ENCODE measurements at places on chromosomes 1 and 21.

- DNase-seq: no peak
Observed at GRCh38 chr21:35438643-35439404, 389.7 kb upstream of the RUNX1 start.

GRCh38 chr1:40153073-40153770, 8.0 kb upstream of the RLF start:
- no peak for DNase-seq

DNA sequence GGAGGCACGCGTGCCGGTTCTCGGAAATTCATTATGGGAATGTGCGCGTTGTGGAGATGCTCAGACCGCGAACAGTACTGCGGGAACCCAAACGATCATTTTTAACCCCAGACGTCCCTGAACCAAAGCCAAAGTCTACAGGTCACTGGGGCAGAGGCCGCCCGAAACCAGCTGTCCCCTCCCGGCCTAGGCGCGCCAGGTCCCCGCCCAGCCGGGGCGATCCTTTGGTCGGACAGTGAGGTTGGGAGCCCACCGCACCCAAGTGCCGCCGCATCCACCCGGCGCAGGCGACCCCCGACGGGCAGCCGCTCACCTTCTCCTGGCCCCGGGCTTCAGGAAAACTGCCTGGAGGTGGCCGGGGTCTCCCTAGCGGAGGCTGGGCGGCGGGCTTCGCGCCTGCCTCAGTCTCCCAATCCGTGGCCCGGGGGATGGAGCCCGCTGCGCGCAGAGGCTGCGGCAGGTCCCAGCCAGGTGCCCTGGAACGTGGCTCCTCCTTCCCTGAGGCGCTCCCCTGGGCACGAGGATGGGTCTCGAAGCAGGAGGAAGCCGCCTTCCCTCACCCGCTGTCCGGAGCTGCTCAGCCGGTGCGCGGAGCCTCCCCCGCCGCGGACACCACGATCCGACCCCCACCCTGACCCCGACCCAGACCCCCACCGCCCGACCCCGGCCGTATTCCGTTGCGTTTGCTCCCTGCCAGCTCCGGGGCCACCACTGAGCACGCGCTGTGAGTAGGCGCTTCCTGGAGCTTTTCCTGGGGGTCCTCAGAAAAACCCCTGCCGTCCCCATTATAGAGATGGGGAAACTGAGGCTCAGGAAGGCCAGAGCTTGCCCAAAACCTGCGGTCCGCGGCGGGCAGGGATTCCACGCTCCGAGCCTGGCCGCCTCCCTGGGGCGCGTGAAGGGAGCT, 8.1 kb upstream of the SLX9 start:
- DNase-seq: peak; percentile 71

- DNase-seq: no peak
Observed at GRCh38 chr1:23577056-23578004, 18.0 kb upstream of the ID3 start.

DNA sequence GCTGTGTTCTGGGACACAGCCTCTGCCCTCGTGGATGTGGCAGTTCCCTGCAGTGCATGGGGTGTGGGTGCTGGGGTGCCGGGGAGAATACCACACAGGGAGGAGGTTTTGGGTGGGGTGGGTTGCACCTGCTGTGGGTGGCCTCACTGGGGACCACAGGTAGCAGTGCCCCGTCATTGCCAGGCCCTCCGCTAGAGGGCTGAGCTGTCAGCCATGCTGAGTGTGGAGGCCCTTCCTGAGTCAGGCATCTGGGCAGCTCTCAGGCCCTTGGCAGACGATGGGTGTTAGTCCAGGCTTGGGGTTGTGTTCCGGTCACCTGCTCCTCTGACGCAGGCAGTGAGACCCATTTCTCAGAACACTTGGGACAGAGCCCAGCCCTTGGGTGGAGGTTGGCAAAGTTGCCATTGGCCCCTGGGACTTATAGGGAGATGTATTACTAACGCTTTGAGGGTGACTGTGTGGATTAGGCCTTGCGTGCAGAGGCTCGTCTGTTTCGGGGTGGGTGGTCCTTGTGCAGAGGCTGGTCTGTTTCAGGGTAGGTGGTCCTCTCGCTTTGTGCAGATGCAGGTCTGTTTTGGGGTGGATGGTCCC, 23.9 kb downstream of the PCNT start:
- no peak for DNase-seq

DNA sequence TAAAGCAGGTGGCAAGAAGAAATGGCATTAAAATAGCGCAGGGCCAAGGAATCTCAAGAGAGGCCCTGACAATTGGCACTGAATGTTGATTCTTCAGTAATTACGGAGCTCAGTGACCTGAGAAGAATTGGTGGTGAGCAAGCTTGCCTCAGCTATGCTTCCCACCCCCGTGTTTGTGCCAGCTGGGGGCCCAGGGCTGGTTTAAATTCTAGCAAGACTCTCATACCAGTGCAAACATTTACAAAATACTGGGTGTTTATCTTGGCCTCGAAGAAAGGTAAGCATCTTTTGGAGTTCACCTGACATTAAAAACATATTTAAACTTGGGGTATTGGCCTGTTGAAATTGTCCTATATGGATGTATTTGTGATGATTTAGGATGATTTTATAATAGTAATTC, 296.7 kb upstream of the USP25 start:
- no peak for DNase-seq

DNA sequence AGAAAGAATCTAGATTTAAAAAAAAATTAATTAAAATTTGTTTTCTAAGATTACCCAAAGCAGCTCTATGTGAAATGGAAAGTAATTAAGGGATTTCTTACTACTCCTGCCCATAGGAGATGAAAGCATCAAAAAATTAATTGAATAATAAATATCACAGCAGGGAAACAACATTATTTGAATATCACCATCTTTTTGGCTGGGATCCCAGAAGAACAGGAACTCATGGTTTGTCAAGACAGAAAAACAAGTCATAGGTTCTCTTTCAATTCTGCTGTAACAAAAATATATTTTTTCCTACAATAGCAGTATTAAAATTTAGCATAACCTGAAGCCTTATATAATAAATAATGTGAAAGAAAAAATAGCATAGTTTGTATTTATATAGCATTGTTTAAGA, 1713.4 kb downstream of the NCAM2 start:
- no peak for DNase-seq

- DNase-seq: no peak
Observed at GRCh38 chr1:181662606-181663005, 179.3 kb downstream of the CACNA1E start.

DNA sequence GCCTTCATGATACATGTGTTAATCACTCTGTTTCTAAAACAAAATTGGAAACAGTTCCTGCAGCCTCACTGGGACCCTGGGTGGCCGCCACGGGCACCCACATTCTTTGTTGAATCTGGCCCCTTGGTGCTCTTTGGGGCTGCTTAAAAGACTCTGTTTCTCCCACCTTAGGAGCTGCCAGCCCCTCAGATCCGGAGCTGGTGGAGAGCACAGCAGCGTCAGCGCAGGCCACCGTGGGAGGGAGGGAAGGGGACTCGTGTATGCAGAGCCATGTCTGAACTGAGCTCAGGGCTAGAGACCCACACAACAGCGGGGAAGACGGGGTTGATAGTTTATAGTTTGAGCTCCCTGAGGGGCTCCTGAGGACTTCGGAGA, 121.2 kb downstream of the CNIH3 start:
- no peak for DNase-seq

GRCh38 chr1:193562121-193562520, 375.7 kb upstream of the B3GALT2 start:
- no peak for DNase-seq

- DNase-seq: no peak
Observed at GRCh38 chr21:27268290-27268689, 301.4 kb upstream of the ADAMTS5 start.

DNA sequence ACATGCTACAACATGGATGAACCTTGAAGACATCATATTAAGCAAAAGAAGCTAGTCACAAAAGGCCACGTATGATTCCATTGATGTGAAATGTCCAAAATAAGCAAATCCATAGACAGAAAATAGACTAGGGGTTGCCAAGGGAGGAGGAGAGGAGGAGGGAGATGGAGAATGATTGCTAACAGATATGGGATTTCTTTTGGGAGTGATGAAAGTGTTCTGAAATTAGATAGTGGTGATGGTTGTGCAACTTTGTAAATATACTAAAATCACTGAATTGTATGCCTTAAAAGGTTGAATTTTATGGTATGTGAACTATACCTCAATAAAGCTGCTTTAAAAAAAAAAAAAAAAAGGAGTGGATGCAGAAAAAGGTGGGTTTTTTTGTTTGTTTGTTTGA, 7.6 kb downstream of the CLSTN1 start:
- DNase-seq: no peak

DNA sequence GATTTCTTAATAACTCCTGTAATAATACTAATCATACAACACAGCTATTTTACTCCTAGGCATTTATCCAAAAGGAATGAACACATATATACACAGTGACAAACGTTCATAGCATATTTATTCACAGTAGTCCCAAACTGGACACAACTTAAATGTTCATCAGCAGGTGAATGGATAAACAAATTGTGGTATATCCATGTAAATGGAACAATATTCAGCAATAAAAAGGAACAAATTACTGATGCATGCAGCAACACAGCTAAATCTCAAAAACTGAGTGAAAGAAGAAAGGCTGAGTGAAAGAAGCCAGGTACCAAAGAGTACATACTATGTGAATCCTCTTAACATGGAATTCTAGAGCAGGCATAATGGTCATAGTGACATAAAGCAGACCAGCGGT, 242.7 kb upstream of the USP24 start:
- no peak for DNase-seq
